ENCODE measurements at places on chromosomes 7 and 10. TPM values are rescaled to one million over a fixed set of nuclear protein-coding genes. Genes with fewer than 3 reads are reported as not detected.

The DNAJC30 gene
- total RNA-seq = 11.4 TPM

DNA sequence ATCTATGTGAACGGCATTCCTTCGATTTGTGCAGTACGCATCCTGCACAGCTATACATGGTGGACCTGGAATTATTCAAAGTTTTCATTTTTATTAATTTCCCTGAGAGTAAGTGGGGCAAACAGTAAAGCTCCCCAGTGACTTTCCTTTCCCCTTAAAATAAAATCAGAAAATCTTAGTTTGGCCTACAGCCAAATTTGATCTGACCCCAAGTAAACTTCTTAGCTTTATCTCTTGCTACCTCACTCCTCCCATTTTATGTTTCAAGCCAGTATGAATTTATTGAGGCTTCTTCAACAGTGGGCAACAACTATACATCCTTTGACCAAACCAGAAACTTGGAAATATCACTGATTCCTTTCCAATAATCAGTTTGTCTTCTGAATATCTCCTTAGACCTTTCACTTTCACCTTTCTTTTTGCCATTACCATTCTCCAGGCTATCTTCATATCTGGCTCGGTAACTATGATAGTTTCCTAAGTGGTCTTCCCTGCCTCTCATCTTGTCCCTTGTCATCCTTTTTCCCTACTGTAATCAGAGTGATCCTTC is 11.1 kb downstream of the SPAG6 start:
- no peak for DNase-seq

DNA sequence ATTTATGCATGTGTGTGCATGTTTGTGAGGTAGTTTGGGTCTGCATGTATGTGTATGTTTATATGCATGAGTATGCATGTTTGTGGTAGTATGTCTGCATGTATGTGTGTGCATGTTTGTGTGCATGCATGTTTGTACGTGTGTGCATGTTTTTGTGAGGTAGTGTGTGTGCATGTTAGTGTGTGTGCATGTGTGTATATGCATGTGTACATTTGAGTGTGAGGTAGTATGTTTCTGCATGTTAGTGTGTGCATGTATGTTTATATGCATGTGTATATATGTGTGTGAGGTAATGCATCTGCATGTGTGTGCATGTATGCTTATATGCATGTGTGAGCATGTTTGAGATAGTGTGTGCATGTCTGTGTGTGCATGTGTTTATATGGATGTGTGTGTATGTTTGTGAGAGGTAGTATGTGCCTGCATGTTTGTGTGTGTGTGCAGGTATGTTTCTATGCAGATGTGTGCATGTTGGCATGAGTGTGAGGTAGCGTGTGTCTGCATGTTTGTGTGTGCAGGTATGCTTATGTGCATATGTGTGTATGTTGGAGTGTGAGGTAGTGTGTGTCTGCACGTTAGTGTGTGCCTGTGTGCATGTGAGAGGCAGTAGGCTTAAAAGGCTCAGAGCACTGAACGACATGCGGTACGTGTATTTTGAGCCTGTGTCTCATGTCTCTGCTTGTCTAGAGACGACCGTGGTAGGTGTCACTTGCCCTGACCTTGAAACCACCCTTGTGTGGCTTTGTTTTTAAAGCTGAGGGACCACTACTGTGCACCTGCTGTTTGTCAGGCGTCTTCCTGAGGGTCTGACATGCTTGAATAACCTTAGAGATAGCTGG is 43.7 kb downstream of the PFKP start:
- DNase-seq = no peak

- DNase-seq = no peak
Observed at GRCh38 chr7:127782654-127783559, 130.9 kb downstream of the SND1 start.

GRCh38 chr10:24384954-24385353 is 176.0 kb downstream of the KIAA1217 start:
- DNase-seq = no peak

Data from MCF 10A (cell line).